ENCODE measurements at places on chromosomes 1 and 21. TPM values are rescaled to one million over a fixed set of nuclear protein-coding genes. Genes with fewer than 3 reads are reported as not detected.

Gene LIN28A
- not detected for total RNA-seq

Gene FMO2
- total RNA-seq: not detected

Gene TDRD10
- not detected for total RNA-seq

Gene CACHD1
- not detected for total RNA-seq

Gene DIO1
- total RNA-seq: not detected

Gene OR2L2
- total RNA-seq: 0.21 TPM
